ENCODE measurements at places on chromosomes 5 and 9.

DNA sequence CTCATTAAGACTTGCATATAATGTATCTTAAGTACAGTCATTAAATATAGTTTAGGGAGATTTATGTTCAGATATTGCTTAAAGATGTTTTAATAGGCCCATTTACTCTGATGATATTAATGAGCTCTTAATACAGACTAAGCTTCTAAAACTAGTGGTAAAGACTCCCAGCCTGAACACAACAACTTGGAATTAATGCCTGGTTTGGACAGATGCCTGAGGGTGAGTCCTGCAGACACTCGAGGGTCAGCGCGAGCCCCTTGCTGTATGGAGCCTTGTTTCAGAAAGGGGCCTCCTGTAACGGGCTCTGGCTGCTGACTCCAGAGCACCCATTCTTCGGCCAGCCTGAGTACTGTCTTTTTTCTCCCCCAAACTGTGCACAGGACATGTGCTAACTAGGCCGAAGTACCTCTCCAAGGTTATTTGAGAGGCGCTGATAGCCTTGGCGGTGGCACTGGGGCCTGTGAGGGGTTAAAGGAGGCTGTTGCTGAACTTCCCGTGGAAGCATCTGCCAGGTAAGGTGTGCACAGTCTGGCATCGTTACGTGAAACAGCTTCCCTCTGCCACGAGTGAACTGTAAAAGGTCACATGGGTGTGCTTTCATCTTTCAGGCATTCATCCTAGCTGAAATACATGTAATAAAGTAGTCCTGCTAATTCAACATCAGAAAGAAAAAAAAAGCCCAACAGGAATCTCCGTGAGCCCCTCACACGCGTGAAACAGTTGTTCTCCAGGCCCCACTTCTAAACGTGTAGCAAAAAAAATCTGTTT lies 113.4 kb downstream of the MVB12B start:
- DNase-seq, result no peak

DNA sequence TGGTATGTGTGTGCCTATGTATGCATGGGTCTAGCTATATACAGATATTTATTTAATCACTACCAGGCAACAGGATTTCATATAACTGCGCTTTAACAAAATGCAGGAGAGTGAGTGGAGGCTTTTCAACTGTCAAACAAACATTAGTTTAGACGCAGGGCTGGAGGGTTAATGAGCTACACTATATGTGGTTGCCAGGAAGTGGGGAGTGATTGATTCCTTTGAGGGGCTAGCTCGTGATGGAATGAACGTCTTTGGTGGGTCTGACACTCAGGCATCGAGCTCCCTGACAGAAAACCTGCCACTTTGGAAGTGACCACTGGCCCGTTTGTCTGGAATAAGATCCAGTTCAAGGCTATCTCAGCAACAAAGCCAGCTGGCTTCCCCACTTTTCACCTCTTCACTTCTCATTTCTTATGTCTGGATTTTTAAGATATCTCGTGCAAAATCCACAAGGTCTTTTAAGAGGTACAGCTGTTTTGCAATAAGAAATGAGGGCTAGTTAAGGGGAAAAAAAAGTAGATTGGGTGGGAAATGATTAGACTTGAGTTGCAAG lies 78.0 kb downstream of the CFAP77 start:
- no peak for DNase-seq

GRCh38 chr5:150147670-150148069 lies 8.0 kb downstream of the PDGFRB start:
- no peak for DNase-seq

- DNase-seq, result no peak
Observed at GRCh38 chr9:88694625-88695024, 159.6 kb downstream of the NXNL2 start.

DNA sequence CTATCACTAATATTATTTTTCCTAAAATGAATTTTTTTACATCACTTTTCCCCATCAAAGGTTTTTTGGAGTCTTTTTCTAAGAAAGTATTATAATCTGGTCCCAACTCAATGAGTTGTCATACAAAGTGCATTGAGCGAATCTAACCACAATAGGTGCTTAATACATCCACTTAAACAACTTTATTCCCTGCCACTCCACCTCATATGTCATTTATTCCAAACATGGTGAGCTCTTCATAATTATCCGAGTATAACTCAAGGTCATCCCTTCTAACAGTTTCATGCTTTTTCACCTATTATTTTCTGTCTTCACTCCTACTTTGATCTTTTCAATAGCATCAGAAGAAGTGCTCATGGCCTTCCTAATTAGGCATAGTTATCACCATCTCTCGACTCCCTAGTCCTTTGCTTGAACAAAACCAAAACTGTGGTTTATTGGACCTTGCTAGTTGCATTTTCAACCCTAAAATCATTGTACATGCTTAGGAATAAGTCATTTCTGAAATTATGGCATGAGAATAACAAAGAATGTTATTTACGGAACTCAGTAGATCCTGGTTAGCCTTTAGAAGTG lies 754.7 kb upstream of the CTNND2 start:
- no peak for DNase-seq

DNA sequence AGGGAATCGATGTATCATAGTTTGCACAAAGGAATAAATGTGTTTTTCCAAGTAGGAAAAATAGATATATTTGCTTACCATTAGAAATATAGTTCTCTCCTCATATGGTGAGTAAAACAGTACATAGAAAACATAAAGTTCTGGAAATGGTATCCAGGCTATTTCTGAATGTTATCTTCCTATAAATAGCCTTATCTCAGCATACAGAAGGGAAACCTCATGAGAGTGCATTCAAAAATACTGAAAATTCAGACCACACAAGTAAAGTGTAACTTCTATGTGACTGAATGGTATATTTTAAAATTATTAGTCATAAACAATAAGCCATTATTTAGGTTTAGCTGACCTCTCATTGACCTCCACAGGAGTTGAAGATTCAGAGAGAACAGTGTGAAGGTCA lies 43.5 kb downstream of the MOCS2 start:
- DNase-seq, result no peak

GRCh38 chr9:129412814-129413536 lies 207.9 kb downstream of the C9orf50 start:
- peak; percentile 37 for DNase-seq

DNA sequence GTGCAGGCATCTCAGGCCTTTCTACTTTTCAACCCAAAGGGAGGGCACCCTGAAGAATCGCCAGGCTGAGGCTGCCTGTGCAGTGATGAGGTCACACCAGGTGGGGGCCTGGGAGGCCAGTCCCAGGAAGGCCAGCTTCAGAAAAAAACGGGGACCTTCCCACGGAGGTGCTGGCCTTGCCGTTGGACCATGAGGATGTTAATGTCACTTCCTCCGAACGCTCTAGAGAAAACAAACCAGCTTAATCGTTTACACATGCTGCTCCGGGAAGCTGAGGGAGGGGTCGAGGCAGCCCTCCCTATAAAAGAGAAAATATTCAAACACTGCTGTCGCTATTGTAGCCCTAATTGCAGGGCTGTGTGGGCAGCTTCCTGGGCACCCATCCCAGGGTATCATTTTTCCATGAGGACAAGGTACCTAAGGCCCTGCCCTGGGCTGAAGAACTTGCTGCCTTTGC lies 27.0 kb downstream of the PTGES start:
- no peak for DNase-seq

DNA sequence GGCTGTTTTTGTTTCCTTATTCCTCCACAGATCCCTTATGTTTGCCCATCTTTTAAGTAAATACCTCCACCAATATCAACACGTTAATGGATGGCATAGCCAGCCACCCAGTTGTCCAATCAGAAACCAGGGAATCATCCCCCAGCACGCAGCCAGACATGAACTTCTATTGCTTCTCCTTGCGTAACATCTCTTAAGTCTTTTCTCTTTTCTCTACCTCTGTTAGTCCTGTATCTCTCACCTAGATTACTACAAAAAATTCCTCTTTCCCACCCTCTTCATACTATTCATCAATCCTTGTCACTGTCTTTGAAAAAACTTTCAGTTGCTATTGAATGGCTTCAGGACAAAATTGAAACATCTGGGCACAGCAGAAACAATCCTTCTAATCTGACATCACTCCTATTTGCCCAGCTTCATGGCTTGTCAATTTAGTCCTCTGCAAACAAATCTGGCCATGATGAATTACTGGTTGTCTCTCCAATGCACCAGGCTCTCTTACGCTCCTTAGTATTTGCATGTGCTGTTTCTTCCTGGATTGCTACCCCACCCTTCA lies 349.3 kb downstream of the RAB3C start:
- no peak for DNase-seq

- DNase-seq, result no peak
Observed at GRCh38 chr5:171615705-171616640, 169.6 kb upstream of the SMIM23 start.

GRCh38 chr5:179777909-179778308 lies 15.9 kb upstream of the LTC4S start:
- DNase-seq, result no peak

DNA sequence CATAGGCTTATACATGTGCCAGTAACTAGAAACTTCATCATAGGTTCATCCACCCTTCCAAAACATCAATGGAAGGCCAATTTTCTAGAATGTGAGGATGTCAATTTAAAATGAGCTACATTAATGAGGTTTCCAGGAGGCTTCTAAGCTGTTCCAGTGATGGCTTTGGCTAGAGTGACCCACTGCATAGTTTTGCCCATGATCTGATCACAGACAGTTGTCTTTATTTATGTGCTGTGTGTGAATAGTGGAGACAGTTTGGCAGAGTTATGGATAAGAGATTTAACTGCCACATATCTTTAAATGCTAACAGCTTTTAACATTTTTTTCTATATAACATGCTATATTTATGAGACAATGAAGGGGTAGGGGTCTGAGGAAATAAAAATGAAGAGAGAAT lies 139.0 kb upstream of the ZNF462 start:
- no peak for DNase-seq

- no peak for DNase-seq
Observed at GRCh38 chr9:95785209-95785608, 90.3 kb upstream of the ERCC6L2 start.

DNA sequence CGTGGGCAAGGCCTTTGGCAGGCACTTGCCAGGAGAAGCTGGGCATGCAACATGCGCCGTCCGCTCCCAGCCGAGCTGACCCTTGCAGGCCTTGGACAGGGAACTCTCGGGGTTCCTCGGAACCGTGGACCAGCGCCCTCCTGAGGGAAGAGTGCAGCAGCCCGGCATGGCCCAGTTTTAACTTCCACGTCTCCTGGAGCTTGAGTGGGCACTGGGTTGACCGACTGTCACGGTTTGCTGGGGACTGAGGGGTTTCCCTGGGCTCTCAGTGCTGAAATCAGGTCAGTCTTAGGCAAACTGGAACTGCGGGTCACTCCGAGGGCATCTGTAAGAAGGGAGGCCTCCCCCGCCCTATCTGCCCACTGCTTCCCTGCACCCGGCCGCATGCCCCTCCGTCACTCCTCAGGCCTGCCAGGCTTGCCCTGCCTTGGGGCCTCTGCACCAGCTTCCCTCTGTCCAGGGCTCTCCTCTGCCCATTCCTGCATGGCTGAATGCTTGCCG lies 87.0 kb upstream of the PHYKPL start:
- no peak for DNase-seq

- DNase-seq, result no peak
Observed at GRCh38 chr9:98228392-98229089, 26.9 kb downstream of the TBC1D2 start.

GRCh38 chr5:57503433-57503832 lies 20.8 kb upstream of the ACTBL2 start:
- DNase-seq, result no peak

- no peak for DNase-seq
Observed at GRCh38 chr9:93087971-93088655, 7.9 kb upstream of the CARD19 start.

DNA sequence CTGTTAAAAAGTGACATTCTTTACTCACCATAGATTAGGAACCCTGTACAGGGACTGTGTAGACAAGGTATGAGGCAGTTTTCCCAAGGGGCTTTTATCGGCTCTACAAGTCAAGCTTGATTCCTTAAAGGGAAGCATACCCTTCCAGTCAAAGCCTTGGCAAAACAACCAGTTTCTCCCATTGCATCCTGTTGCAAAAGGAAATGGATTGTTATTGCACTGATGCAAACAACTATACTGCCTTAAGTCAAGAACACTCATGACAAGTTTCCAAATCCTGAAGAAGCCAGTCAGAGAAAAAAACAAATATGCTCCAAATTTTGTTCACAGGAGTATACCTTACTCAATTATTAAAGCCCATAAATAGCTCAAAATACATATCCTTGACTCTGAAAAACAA lies 67.5 kb downstream of the RGMB start:
- no peak for DNase-seq

GRCh38 chr5:113182658-113183344 lies 206.2 kb downstream of the DCP2 start:
- no peak for DNase-seq

GRCh38 chr9:112162621-112163413 lies 12.3 kb downstream of the SUSD1 start:
- DNase-seq, result no peak

DNA sequence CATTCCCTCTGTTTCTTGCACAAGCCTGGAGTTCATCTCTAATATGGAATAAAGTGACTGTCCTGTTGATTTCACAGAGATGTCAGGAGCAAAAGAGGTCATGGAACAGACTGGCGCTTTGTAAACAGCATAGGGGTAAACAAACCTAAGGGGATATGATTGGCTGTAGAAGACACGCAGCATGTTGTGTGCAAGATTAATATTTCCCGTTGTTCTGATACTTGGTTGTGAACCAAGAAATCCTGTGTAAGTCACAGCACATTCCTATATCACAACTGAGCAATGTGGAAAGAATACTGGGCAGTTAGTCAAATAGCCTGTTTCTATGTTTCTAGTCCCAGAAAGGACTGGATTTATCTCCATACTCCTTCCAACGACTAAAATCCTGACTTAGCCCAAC lies 3.2 kb downstream of the ADAMTS12 start:
- no peak for DNase-seq

- no peak for DNase-seq
Observed at GRCh38 chr9:22405869-22406659, 40.6 kb upstream of the DMRTA1 start.

- no peak for DNase-seq
Observed at GRCh38 chr9:136323371-136323789, 4.0 kb upstream of the GPSM1 start.

GRCh38 chr5:90135779-90136378 lies 273.7 kb downstream of the CETN3 start:
- DNase-seq, result no peak

DNA sequence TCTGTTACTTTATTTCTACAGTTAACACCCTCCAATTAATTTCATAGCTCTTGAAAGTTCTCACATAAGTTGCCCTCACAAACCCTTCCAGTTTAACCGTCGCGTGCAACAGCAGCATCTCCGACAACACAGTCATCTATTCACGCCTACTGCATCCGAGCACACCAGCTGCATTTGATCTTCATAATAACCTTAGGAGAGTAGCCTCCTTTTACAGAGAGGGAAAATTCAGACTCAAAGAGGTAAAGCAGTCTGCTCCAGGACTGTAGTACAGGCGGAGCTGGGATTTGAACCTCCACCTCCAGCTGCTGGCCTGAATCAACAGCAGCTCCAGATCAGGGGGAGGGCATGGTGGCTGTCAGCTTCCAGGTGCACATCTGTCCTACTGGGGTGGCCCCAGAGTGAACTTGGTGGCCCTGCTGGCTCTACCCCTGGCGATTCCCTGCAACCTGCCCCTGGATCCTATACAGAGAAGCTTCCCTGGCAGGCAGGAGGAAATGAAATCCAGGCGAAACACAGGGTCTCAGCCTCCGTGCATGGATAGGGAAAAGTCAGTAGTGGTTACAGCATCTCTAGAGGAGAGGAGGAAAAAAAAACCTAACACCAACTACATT lies 71.6 kb upstream of the UNC5A start:
- no peak for DNase-seq

GRCh38 chr9:27145143-27145542 lies 36.1 kb downstream of the TEK start:
- no peak for DNase-seq

Data from activated CD4-positive, alpha-beta T cell treated with anti-CD3 and anti-CD28 coated beads, Interleukin-10, Interleukin-2, amounts not matched to agents 100 ng/mL and 50 ng/mL, durations not matched to agents 16 hours and 8 hours (primary cell).